Activated T-helper 1 cell treated with anti-CD3 and anti-CD28 coated beads, Interleukin-12 subunit alpha, Interleukin-12 subunit beta, Interleukin-2, Interleukin-4 antibody, amounts not matched to agents 30 ng/mL and 10 ng/mL and 1 ng/mL, durations not matched to agents 14 hours and 24 hours and 36 hours (primary cell): ENCODE measurements at places on chromosomes 3 and 15. TPM values are rescaled to one million over a fixed set of nuclear protein-coding genes. Genes with fewer than 3 reads are reported as not detected.

DNA sequence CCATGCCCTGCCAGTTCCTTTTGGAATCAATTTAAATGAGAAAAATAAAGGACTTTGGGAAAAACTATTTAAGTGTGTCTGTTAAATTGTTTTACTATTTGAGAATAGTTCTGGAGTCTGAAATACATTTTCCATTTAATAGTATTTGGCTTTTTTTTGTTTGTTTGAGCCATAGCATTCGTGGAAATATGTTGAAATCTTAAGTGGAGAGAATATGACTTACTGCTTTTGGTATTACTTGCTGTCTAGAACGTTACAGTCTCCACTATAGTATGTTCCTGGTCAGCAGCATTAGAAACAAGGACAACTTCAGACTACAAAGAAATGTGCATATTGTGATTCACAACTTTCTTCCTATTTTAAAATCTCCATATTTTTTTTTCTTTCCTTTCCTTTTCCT lies 179.4 kb downstream of the GHSR start:
- H3K36me3 ChIP-seq = peaks cover 14% of the 10 kb centered on the region
- no peak overlapping the region for H3K27ac ChIP-seq
- DNase-seq = no peak
- no peaks in the 10 kb centered on the region for H3K4me1 ChIP-seq
- no peaks in the 10 kb centered on the region for H3K27me3 ChIP-seq

Gene ANKDD1A
- total RNA-seq = 0.93 and 1.3 TPM in 2 replicates

DNA sequence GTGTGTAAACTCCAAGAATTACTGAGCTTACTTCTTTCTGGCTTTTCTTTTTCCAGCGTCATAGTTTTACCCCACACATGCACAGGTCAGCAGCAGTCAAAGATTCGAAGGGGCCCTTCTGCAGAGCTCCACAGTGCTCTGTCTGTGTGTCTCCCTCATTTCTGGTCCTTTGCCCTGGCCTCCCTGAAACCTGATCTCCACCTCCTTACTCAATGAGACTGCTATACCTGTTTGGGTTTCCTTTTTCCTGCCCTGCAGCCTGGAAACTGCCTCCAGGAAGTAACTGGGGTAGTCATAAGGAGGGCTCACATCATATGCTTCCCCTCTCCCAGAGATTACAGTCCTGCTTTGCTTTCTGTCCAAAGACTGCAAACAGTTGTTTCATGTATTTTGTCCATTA lies 82.8 kb upstream of the TNIK start:
- DNase-seq = no peak
- peaks cover 2% of the 10 kb centered on the region for H3K36me3 ChIP-seq
- no peaks in the 10 kb centered on the region for H3K27me3 ChIP-seq
- H3K27ac ChIP-seq = no peak overlapping the region
- no peaks in the 10 kb centered on the region for H3K4me1 ChIP-seq

Gene SNAPC5
- total RNA-seq = 37.3 and 39.0 TPM in 2 replicates

GRCh38 chr3:179418610-179419009 lies 32.7 kb downstream of the GNB4 start:
- H3K27me3 ChIP-seq = no peaks in the 10 kb centered on the region
- DNase-seq = no peak
- H3K27ac ChIP-seq = no peak overlapping the region
- H3K4me3 ChIP-seq = no peak overlapping the region

- no peaks in the 10 kb centered on the region for H3K36me3 ChIP-seq
- H3K27ac ChIP-seq = no peak overlapping the region
These were observed 109.6 kb upstream of the SEMA6D start for GRCh38 chr15:47607695-47608094.

DNA sequence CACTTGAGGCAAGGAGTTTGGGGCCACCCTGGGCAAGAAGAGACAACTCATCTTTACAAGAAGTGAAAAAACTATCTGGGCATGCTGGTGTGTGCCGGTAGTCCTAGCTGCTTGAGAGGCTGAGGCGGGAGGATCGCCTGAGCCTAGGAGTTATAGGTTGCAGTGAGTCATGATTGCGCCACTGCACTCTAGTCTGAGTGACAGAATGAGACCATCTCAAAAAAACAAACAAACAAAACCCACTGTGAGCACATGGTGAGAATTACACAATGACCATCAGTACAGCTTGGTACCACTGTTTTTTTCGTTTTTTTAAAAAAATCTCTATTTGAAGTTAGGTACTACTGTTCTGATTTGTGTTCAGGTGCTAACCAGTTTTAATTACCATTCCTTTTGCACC lies 13.6 kb downstream of the VPS39 start:
- H3K4me3 ChIP-seq = no peak overlapping the region
- H3K27ac ChIP-seq = peak overlapping the region; percentile 48
- DNase-seq = no peak
- H3K27me3 ChIP-seq = no peaks in the 10 kb centered on the region

DNA sequence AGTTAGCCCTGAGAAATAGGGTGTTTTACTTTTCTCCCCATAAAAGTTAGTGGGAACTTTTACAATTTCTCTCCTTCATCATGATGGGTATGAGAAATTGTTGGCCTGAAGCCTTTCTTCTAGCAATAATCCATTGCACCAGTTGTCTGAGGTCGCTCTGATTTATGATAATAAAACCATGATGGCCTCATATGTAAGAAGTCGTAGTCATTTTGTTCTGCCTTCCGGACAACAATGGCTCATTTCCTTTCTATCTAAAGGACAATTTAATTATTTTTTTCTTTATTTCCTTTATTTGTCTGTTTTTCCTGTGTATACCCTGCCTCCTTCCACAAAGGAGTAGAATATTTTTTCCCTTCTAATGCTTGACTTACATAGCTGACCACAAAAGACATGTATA lies 31.6 kb upstream of the GNB4 start:
- no peaks in the 10 kb centered on the region for H3K36me3 ChIP-seq
- no peaks in the 10 kb centered on the region for H3K4me1 ChIP-seq
- H3K27ac ChIP-seq = no peak overlapping the region
- H3K27me3 ChIP-seq = peaks cover 1% of the 10 kb centered on the region

DNA sequence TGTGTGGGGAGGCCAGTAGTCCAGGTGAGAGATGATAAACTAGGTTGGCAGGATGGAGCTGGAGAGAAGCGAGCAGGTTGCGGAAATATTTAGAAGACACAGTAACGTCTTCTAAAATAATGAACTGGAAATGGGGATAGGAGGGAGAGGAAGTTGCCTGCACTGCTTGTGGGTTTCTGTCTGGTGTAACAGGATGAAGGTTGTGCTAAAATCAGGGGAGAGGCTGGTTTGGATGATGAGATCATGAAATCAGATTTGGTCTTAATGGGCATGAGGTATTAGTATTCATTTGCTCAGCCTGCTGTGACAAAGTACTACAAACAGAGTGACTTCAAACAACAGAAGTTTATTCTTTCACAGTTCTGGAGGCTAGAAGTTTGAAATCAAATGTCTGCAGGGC lies 32.1 kb upstream of the TNFAIP8L3 start:
- H3K36me3 ChIP-seq = no peaks in the 10 kb centered on the region
- H3K27me3 ChIP-seq = peaks cover 7% of the 10 kb centered on the region
- no peak overlapping the region for H3K4me3 ChIP-seq

GRCh38 chr15:88337993-88338392 lies 81.5 kb upstream of the NTRK3 start:
- no peaks in the 10 kb centered on the region for H3K4me1 ChIP-seq
- H3K27me3 ChIP-seq = peaks cover 6% of the 10 kb centered on the region
- H3K4me3 ChIP-seq = no peak overlapping the region
- H3K36me3 ChIP-seq = no peaks in the 10 kb centered on the region
- no peak overlapping the region for H3K27ac ChIP-seq
- no peak for DNase-seq

GRCh38 chr15:98035577-98036010 lies 75.1 kb downstream of the ARRDC4 start:
- H3K4me3 ChIP-seq = no peak overlapping the region
- H3K27me3 ChIP-seq = peaks cover 2% of the 10 kb centered on the region
- H3K36me3 ChIP-seq = no peaks in the 10 kb centered on the region
- H3K27ac ChIP-seq = no peak overlapping the region

- H3K4me3 ChIP-seq = no peak overlapping the region
- H3K27ac ChIP-seq = no peak overlapping the region
- no peak for DNase-seq
- no peaks in the 10 kb centered on the region for H3K27me3 ChIP-seq
- no peaks in the 10 kb centered on the region for H3K4me1 ChIP-seq
- H3K36me3 ChIP-seq = no peaks in the 10 kb centered on the region
These were observed 121.4 kb downstream of the GABRG3 start for GRCh38 chr15:27092390-27092789.

- H3K27me3 ChIP-seq = no peaks in the 10 kb centered on the region
- H3K4me1 ChIP-seq = no peaks in the 10 kb centered on the region
These were observed 59.5 kb upstream of the TMEM115 start for GRCh38 chr3:50418850-50419249.

DNA sequence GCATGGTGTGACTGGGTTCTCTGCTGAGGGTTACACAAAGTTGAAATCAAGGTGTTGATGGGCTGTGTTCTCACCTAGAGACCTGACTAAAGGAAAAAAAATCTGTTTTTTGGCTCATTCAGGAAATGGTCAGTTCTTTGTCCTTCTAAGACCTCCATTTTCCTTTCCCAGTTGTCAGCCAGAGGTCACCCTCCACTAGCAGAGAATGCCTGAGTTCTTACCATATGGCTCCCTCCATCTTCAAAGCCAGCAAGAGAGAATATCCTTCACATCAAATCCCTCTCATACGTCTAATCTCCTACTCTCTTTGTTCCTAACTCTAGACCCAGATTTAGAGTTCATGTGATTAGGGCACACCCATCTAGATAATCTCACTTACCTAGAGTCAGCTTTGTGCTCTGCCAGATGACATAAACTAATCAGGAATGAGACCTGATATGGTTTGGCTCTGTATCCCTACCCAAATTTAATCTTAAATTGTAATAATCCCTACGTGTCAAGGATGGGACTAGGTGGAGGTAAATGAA lies 19.4 kb downstream of the ANKRD28 start:
- H3K4me3 ChIP-seq = no peak overlapping the region
- no peak overlapping the region for H3K27ac ChIP-seq
- DNase-seq = no peak
- peaks cover 31% of the 10 kb centered on the region for H3K36me3 ChIP-seq
- H3K4me1 ChIP-seq = peaks cover 33% of the 10 kb centered on the region

DNA sequence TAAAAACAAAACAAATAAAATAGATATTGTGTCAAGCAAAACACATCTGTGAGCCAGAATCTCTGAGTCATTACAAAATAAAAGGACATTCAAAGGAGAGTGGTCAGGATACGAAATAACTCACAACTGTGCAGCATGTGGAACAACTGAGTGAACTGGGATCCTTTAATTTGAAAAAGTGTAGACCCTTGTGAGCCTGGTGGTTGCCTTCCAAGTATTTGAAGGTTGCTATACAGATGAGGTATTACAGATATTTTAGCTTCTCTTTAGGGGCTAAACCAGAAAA lies 26.7 kb downstream of the KCNMB2 start:
- DNase-seq = no peak
- no peak overlapping the region for H3K4me3 ChIP-seq
- no peaks in the 10 kb centered on the region for H3K36me3 ChIP-seq
- H3K27ac ChIP-seq = no peak overlapping the region

DNA sequence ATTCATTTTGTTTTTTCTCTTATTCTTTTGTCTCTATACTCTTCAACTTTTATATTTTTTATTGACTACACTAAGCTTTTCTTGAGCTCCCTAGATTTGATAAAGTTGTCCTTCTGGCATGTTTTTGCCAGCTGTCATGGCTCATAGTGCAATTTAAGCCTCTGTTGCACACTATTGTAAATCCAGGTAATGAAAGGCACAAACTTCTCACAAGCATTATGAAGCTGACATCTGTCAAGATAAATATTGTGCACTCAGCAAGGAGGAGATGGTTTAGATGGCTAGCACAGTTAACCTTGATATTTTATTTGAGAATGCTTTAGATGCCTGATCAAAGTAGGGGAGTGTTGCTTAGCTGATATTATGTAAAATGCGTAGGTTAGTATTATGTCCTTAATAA lies 1280.9 kb downstream of the NSUN3 start:
- no peaks in the 10 kb centered on the region for H3K27me3 ChIP-seq
- no peaks in the 10 kb centered on the region for H3K36me3 ChIP-seq
- no peak overlapping the region for H3K27ac ChIP-seq
- no peaks in the 10 kb centered on the region for H3K4me1 ChIP-seq
- no peak for DNase-seq

Gene SYNPR
- total RNA-seq = not detected in 2 replicates

GRCh38 chr3:66401157-66401550 lies 99.7 kb downstream of the LRIG1 start:
- no peak overlapping the region for H3K27ac ChIP-seq
- no peaks in the 10 kb centered on the region for H3K27me3 ChIP-seq

DNA sequence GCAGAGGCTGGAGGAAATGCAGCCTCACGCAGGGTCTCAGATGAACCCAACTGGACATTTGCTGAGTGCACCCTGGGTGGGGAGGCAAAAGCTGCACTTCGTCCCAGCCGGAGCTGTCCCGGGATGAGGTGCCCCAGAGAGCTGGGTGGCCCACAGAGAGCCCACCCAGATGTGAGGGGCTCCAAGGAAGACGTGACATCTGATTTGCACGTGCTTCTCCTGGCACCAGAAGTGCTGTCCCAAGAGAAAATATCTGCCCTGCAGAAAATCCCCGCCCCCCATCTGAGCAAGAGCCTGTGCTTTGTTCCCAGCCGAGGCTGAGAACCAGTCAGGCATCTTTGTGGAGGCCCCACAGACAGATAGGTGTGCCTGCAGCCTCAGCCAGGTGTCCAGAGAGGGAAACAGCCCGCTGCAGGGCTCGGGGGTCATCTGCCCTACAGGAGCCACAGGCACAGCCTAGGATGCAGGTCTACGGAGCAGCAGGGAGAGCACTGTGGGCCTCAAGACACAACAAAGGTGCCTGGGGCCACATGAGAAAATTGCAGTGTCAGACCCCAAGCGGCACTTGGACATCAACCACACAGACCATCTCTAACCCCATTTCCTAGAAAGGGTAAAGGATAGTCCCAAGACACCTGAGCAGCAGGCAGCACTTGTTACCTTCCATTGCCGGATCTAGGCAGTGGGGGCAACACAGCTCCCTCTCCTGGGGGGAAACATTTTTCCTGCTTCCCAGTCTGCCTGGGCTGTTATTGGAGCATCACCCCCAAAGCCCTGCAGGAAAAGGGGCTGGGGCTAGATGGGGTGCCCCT lies 5.8 kb downstream of the TMIE start:
- no peak overlapping the region for H3K4me3 ChIP-seq
- no peak for DNase-seq
- H3K36me3 ChIP-seq = no peaks in the 10 kb centered on the region
- H3K4me1 ChIP-seq = no peaks in the 10 kb centered on the region

Gene BCHE
- not detected in 2 replicates for total RNA-seq

- H3K27ac ChIP-seq = no peak overlapping the region
- peaks cover 13% of the 10 kb centered on the region for H3K36me3 ChIP-seq
- no peaks in the 10 kb centered on the region for H3K27me3 ChIP-seq
- DNase-seq = no peak
- no peak overlapping the region for H3K4me3 ChIP-seq
These were observed 4.5 kb downstream of the ARL8B start for GRCh38 chr3:5126586-5126985.

GRCh38 chr15:64911311-64912186 lies at the start of gene ANKDD1A:
ANKDD1A (plus strand) TSS chr15:64911902; CDS start chr15:64911931, 29 bp downstream.
- H3K4me1 ChIP-seq = peaks cover 20% of the 10 kb centered on the region
- no peaks in the 10 kb centered on the region for H3K36me3 ChIP-seq
- no peak within 1 kb of the TSS for H3K27ac ChIP-seq
- DNase-seq = peak; percentile 63
- peak within 1 kb of the TSS; percentile 81 for H3K4me3 ChIP-seq

Gene GOLGA8S
- total RNA-seq = 0.08 and 0.15 TPM in 2 replicates

Gene LRRC49
- total RNA-seq = not detected in 2 replicates

Gene ITIH3
- 0.42 TPM in 1 of 2 replicates, not detected in the other for total RNA-seq

Gene DNAH12
- total RNA-seq = 0.17 TPM in 1 of 2 replicates, not detected in the other

Gene CISH
- 334 and 341 TPM in 2 replicates for total RNA-seq

GRCh38 chr3:169746924-169747323 lies 17.9 kb downstream of the TERC start:
- DNase-seq = no peak
- H3K27ac ChIP-seq = no peak overlapping the region
- H3K4me1 ChIP-seq = peaks cover 8% of the 10 kb centered on the region
- H3K27me3 ChIP-seq = peaks cover 25% of the 10 kb centered on the region

Gene TERC
- 3.1 and 3.4 TPM in 2 replicates for total RNA-seq
